ENCODE measurements at places on chromosomes 3 and 15.

GRCh38 chr3:22779737-22780136 is 423.4 kb upstream of the UBE2E2 start:
- no peak for DNase-seq

GRCh38 chr3:4768021-4768420 is 211.2 kb upstream of the BHLHE40 start:
- DNase-seq = no peak

DNA sequence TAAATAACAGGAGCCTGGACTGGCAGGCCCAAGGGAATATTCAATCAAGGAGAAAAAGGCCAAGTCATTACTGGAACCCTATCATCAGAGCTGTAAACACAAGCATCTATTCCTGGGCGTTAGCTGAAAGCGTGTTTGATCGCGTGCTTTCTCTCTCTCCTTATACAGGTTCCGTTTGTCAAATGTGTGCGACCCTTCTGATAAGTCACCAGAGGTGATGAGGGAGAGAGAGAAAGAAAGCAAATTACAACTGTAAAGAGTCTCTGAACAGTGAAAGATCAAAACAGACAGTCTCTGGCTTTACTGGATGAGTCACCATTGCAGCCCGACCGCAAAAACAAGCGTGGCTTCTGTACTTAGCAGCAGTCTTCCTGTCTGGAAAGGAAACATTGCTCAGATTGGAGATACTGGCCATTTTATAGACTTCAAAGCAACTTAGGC is 39.5 kb upstream of the TPRG1 start:
- peak; percentile 60 for DNase-seq

GRCh38 chr3:182292591-182292990 is 500.7 kb upstream of the ATP11B start:
- no peak for DNase-seq

DNA sequence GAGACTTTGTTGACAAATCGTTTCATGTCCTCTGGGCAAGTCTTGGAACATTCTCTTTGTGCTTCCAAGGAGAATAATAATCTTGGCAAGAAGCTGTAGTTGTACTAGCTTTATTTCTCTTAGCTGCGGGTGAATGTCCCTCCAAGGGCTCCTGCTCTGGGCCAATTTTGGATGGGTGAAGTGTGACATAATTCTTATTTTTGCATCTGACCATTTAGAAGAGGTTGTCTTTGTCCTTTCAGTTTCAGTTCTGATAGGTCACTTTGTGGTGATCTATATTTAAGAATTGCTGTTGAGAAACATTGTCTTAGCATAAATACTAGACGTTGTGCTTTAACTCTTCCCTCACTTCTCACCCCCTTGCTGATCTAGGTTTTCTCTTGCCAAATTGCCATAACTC is 164.8 kb upstream of the RORA start:
- DNase-seq = no peak

GRCh38 chr15:97652041-97652440 is 308.5 kb upstream of the ARRDC4 start:
- no peak for DNase-seq

DNA sequence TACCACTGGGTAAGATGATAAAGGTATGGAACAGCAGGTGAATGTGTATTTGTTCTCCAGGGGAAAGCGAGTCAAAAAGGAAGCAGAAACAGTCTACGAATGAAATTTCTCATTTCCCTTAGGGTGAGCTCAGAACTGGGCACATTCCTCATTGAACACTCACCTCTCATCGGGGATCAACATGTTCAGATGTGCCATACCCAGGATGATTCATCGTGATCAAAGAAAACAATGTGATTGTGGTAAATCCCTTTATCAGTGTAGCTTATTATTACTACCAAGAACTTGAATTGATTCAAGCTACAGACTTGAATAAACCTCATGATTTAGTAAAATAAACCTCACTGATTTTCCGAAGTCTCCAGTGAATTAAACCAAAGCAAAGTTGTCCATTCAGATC is 72.1 kb downstream of the GJD2 start:
- no peak for DNase-seq

DNA sequence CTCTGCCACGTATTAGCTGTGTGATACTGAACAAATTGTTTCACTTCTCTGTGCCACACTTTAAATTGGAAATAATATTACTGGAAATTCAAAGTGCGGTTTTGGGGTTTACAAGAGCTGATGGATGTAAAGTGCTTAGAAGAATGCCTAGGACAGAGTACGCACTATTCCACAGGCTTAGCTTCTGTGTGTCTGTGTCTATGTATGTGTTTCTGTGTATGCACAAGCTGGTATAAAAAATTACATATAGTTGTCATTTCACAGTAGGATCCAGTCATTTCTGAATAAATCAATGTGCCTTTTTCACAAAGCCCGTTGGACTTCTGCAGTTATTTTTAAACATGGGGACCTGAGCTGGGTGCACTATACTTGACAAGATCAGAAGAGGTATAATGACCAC is 370.4 kb downstream of the TUSC7 start:
- DNase-seq = no peak

DNA sequence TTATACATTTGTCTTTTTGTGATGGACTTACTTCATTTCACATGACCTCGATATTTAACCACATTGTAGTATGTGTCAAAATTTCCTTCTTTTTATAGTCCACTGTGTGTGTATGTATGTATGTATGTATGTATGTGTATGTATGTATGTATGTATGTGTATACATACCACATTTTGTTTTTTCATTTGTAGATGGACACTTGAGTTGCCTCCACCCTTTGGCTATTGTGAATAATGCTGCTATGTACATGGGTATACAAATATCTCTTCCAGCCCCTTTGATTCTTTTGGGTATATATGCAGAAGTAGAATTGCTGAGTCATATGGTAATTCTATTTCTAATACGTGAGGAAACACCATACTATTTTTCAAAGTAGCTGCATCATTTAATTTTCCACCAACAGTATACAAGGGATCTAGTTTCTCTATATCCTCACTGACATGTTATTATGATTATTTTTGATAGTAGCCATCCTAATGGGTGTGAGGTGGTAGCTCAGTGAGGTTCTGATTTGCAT is 228.2 kb downstream of the OPA1 start:
- DNase-seq = no peak

DNA sequence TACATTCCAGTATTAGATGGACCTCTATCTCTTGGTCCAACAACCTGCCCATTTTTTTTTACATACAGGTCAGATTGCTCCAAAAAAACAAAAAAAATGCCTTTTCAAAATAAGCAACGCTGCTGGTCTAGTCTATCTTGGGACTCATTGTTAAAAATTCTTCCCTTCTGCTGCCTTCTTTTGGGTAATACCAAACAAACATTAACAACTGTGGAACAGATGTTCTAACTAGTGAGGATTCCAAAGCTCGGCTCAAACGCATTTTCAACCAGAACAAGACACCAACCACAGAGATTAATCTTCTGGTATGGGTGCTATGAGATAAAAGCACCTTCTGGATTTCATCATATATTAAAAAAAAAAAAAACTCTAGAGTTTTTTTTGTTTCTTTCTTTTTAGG is 24.7 kb downstream of the ARHGAP31 start:
- DNase-seq = no peak

DNA sequence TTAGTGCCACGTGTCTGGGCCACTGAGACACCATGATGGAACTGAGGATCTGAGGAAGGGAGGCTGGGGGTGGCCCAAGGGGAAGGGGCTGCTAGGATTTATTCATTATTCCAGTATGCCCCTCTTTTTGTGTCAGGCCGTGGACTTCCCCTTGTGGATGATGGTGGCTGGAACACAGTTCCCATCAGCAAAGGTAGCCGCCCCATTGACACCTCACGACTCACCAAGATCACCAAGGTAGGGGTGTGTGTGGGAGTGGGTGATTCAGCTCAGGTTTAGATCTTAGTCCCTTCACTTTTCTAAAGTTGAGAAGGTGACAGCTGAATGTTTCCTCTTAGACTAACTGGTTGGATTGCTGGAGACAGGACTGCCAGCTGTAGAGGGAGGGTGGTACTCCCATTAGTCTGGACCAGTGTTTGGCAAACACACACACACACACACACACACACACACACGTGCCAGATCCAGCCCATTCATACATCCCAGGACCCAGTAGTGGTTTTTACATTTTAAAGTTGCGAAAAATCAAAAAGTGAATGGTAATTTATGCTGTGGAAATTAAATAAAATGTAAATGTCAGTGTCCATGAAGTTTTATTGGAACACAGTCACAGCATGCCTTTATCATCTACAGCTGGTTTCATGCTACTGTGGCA is 11.4 kb downstream of the EIF4G1 start:
- no peak for DNase-seq

GRCh38 chr3:133986311-133986710 is 43.4 kb downstream of the SLCO2A1 start:
- DNase-seq = no peak

- no peak for DNase-seq
These were observed 231.6 kb downstream of the SOX2 start for GRCh38 chr3:181943285-181943684.

- no peak for DNase-seq
These were observed 53.4 kb downstream of the STARD9 start for GRCh38 chr15:42628761-42629160.

- DNase-seq = no peak
These were observed 37.9 kb upstream of the RPL32 start for GRCh38 chr3:12879191-12879815.

DNA sequence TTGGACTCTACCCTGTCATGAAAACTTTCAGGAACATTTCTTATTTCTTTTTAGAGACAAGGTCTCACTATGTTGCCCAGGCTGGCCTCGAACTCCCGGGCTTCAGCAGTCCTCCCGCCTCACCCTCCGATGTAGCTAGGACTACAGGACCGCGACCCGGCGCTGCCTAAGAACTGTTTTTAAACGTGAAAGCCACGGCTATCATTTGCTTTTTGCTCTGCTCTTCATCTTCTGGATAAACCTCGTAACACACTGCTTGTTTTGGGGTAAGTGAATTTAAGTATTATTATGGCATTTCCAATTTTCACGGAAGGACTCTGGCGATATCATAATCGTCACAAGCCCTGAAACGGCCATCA is 14.3 kb upstream of the CCNL1 start:
- no peak for DNase-seq

- no peak for DNase-seq
These were observed 3.9 kb downstream of the RPL35A start for GRCh38 chr3:197953881-197954280.

- no peak for DNase-seq
These were observed 23.2 kb downstream of the LOXL1 start for GRCh38 chr15:73949496-73949895.

DNA sequence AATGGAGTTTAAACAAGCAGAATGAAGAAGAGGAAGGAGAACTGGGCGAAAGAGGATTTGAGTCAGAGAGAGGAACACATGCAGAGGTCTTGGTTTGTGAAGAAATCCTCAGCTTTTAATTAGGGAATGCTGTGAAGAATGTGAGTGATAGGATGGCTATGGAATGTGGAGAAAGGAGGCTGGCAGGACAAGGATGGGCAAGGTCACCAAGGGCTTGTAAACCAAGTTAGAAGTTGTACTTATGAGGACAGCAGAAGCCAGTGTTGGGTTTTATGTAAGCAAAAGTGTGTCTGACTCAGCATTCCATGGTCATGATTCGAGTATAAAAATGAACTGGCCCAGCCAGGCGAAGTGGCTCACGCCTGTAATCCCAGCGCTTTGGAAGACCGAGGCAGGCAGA is 60.0 kb upstream of the IL12A start:
- no peak for DNase-seq

GRCh38 chr3:184328516-184328915 is 8.9 kb upstream of the FAM131A start:
- no peak for DNase-seq

DNA sequence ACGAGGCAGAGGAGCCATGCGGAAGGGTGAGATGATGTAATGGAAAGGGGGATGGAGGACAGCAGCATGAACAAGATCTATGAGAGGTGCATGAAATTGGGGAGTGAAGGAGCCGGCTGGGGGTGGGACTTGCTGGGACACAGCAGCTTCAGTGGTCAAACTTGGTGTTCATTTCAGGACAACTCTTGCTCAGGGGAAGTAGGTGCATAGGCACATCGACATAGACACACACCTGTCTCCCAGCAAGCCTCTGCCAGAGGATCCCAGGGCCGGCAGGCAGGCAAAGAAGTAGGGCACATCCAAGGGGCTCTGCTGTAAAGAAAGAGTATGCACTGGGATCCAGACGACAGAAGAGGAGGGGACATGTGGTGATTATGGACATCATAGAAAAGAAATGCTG is 113.1 kb upstream of the NR2E3 start:
- no peak for DNase-seq

DNA sequence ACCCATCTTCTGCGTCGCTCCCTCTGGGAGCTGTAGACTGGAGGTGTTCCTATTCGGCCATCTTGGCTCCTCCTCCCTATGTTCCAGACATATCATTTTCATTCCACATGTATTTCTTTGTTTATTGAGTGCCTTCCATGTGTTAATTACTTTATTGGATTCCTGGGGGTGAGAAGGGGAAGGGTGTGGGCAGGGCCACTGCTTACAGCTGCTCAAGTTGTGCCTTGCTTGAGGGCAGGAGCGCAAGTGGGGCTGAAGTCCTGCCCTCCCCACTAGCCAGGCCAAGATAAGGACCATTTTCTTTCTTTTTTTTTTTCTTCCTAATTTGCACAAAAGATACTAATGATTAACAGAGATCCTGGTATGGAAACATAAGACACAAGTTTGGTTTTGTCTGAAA is 224.8 kb downstream of the LPP start:
- DNase-seq = no peak

- no peak for DNase-seq
These were observed 169.1 kb downstream of the NSMCE3 start for GRCh38 chr15:29100486-29101000.

DNA sequence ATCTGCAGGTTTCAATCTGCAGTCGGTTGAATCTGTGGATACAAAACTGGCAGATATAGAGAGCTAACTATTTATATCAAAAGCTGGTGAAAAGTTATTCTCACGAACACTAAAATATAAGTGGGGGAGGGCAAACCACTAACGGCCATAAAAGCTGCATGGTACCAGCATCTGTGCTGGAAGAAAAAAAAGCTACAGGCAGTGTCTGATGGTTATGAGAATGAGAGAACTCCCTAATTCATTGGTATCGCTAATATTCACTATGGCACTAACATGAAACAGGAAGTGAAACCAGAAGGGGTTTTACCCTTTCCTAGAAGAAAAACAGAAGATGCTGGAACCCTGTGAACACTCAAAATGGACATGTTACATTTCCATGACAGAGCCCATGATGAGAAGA is 15.9 kb downstream of the CEP70 start:
- DNase-seq = no peak

GRCh38 chr3:58502872-58503271 is 11.0 kb downstream of the KCTD6 start:
- DNase-seq = no peak

- no peak for DNase-seq
These were observed 38.9 kb upstream of the RNU6-1 start for GRCh38 chr15:67878712-67879206.

- no peak for DNase-seq
These were observed 250.4 kb downstream of the TJP1 start for GRCh38 chr15:29571792-29572431.

GRCh38 chr3:172813462-172813861 is 62.9 kb downstream of the ECT2 start:
- DNase-seq = no peak

GRCh38 chr15:60323322-60323721 is 74.5 kb downstream of the ANXA2 start:
- DNase-seq = no peak

GRCh38 chr15:70329179-70329578 is 231.5 kb upstream of the TLE3 start:
- no peak for DNase-seq

Data from T-helper 9 cell (primary cell).